EH (cell line): ENCODE measurements at places on chromosomes 5 and 9.

- DNase-seq: no peak
Measured at GRCh38 chr5:98798371-98798770, 24.9 kb downstream of the RGMB start.

DNA sequence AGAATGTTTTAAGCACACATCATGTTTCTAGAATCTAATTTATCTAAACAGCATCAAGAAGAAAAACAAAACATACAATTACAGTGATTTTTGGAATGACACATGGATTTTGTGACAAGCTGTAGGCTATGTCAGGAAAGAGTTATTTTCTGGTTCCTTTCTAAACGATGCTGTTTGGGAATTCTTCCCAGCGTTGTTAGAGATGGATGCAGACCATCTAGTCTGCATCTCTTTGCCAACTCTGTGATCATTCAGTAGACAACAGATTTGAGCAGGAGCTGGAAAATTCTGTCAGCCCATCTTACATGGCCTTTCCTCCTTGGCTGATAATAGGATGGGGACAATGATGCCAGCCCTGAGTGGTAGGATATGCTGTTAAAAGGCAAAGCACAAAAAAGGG is 295.7 kb upstream of the TRPC7 start:
- DNase-seq: no peak

GRCh38 chr5:135828782-135829127 is 5.7 kb upstream of the SLC25A48 start:
- DNase-seq: no peak

DNA sequence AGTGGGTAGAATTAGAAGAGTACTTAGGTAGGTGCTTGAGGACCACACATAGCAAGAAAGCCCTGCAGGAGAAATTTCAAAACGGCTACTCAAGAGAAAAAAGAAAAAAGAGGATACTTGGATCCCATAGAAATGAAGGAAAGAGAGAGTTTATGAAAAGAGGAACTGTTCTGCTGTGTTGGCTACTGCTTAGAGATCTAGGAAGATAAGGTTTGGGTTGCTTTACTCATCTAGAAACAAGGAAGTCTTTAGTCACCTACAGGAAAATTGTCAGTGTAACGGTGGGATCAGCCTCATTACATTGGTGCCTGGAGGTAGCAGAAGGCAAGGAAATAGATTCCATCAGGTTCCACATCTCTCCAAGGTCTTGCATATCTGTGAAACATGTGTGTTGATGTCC is 14.8 kb upstream of the C5orf46 start:
- no peak for DNase-seq

DNA sequence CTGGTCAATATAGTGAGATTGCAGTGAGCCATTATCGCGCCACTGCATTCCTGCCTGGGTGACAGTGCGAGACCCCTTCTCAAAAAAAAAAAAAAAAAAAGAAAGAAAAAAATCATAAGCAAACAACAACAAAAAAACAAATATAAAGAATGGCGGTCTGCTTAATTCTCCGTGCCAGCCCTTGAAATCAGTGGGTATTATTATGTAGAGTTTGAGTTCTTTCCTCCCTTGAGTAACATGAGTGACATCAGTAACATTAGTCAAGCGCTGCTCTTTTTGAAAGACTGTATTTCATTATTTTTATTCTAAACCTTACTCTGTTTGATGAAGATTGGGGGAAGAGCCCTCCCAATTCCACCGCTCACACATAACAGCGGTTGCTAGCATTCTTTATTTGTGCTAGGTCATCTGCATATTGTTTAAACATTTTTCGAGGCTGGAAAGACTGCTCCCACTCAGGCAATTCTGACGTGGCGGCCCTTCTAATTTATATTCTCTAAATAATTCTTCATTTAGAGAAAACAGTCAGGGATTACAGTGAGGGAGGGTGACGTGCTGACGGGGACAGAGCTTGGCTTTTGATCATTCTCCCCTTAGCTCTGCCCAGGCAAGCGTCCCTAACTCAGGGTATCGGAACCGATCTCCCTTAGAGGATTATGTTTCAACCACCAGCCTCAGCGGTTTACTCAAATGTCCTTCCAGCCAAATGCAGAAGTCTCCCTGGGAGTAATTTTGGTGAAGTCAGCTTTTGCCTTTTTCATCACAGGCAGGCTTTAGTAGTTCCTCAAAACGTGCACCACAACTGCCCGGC is 860 bp upstream of the MARCHF6 start:
- DNase-seq: peak; percentile 57

GRCh38 chr9:4299005-4299795 is 668 bp downstream of the GLIS3 start:
- DNase-seq: peak; percentile 64

DNA sequence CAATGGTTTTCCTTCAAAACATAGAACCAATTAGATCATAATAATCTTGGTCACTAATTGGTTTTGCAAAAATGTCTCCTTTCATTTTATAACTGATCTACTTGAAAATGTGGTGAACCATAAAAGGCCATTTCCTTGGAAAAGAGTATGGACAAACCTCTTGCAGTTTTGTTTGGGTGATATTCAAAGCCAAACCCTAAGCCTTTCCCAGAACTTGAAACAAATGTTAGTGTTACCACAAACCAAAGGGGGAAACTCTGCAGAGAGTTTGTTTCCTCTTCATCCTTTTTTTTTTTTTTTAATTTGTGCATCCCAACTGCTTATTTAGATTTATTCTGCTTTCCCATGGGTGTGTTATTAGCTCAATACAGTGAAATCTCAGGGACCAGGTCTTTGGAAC is 204.4 kb upstream of the ADAMTSL1 start:
- DNase-seq: no peak

- no peak for DNase-seq
Measured at GRCh38 chr9:136541179-136541578, 4.7 kb downstream of the NOTCH1 start.

DNA sequence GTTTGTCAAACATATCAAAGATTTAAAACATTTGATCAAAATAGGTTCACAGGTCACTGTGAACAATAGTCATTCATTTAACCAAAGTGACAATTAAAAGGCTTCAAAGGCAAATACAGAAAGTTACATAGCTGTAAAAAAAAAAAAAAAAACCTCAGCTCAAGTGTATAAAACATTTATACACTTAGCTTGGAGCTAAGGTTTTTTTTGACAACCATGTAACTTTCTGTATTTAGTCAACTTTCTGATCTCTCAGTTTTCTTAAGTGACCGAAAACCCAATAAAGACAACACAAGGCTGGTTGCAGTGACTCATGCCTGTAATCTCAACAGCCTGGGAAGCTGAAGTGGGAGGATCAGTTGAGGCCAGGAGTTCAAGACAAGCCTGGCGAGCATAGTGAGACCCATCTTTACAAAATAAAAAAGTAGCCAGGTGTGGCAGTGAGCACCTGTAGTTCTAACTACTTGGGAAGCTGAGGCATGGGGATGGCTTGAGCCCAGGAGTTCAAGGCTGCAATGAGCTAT is 16.4 kb upstream of the UBTD2 start:
- DNase-seq: peak; percentile 65

- no peak for DNase-seq
Measured at GRCh38 chr5:126924331-126925033, 105.9 kb downstream of the MARCHF3 start.

DNA sequence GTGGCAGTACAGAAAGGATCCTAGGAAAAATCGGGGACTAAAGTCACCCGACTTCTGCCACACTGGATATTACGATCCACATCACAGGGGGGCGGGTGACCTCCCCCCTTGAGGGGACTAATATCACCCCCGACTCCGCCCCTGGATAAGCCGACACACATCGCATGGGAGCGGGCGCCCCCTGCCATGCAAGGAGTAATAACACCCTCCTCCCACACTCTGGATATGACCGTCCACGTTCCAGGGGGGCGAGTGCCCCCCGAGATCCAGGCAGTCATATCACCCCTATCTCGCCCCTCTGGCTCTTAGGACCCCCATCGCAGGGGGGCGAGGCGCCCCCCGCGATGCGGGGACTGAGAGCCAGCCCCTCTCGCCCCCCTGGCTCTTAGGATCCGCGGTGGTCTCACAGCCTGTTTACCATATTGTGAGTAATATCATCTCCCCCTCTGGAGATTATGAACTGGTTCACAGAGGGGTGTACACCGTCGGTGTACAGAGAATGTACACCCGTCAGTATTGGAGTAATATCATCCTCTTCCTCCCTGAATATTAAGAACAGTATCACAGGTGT is 423.0 kb downstream of the DIRAS2 start:
- DNase-seq: no peak

GRCh38 chr9:130667120-130667435 is 2.7 kb downstream of the PRDM12 start:
- DNase-seq: no peak
